Stimulated activated CD4-positive, alpha-beta T cell treated with anti-CD3 and anti-CD28 coated beads, Interleukin-15, amount 100 ng/mL, for 24 hours (primary cell): ENCODE measurements at places on chromosomes 13 and 19.

- DNase-seq, result no peak
These were observed 223.1 kb downstream of the NBEA start for GRCh38 chr13:35165205-35165604.

DNA sequence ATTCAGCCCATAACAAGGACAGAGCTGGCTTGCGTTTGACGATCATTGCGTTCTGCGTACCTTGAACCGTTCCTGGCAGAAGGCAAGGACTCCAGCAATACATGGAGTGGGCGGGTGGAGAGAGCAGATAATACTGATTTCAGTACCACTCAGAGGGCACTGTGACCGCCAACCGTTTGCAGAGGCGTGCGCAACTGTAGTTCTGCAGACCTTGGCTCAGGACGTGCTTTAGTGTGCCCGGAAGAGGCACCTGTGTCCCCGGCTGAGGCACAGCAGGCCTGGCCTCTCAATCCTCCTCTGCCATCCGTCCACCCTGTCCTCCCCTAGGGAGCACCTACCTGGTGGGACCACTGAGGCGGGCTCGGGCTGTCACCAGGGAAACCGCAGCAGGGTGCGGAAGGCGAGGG is 117.6 kb upstream of the USP29 start:
- DNase-seq, result no peak

DNA sequence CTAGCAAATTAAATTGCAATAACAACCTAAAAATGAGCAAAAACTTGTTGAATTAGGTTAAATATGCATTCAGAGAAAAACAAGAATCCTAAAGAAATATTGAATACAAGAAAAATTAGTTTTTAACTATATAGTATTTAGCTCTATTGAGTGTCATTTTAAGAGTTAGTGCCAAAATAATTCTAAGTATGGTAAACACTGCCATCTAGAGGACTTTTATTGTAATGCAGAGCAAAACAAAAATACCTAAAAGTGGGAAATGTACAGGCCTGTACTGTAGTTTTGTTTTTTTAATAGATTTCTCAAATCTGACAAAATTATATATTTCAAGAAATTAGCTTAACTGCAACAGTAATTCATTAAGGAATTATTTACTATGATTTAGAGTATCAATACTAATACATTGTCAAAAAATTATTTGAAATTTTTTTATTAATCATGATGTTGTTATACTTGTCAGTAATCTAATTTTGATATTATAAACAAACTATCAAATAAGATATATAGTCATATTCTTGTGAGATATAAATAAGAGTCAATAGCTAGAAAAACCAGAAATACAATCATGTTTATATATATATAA is 8.2 kb upstream of the PCDH9 start:
- DNase-seq, result no peak

DNA sequence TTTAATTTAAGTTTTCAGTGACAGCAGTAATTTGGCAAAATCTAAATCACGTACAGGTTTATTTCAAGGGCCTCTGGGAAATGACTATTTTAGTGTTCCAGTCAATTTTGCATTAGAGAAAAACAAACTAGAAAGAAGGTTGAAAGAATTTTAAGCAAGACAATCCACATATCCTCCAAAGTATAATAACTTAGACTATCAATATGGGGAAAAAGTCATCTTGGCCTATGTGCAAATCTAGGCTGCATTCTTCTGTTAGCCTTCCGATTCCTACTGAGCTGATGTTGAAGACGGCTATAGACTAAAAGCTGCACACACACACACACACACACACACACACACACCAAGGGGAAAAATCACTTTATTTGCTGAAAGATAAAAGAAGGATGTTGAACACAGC is 81.3 kb downstream of the SLITRK6 start:
- DNase-seq, result no peak

GRCh38 chr19:55027472-55028337 is 10.4 kb downstream of the GP6 start:
- no peak for DNase-seq

DNA sequence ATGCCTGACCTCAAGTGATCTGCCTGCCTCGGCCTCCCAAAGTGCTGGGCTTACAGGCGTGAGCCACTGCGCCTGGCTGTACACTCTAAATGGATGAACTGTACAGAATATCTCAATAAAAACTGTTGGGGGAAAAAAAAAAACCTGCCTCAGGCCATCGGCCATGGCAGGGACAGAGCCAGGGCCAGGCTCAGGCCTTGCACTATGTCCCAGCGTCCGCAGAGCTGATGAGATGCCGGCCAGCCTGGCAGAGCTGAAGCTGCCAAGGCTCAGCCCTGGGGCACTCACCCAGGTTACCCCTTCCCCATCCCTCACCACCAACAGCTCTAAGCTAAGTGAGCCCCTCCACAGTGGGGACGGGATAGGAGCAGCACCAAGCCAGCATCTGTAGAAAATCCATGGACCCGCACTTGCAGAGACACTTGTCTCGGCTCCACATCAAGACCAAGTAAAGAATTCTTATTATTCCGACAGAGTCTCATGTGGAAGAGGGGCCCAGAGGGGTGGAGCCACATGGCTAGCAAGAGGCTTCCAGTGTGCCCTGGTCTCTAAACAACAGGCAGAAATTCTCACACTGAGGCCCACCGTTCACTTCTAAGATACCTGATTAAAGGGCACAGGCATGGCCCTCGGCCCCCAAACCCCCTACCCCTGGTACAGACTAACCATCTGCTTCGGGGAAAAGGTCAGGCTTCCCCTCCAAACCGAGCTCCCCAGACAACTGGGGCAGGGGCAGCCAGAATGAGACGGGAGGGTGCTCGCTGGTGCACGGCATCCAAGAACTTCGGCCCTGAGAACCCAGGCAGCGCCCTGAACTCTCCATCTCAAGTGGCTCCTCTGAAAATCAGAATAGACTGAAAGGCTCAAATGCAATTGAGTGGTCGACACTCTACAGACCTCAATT is 5.8 kb downstream of the PPP6R1 start:
- no peak for DNase-seq

- DNase-seq, result no peak
These were observed 26.1 kb downstream of the PPP5C start for GRCh38 chr19:46372901-46373490.

- no peak for DNase-seq
These were observed 38.9 kb upstream of the IPO5 start for GRCh38 chr13:97914540-97914939.
